Naive thymus-derived CD4-positive, alpha-beta T cell (primary cell): ENCODE measurements at places on chromosomes 7 and 10. TPM values are rescaled to one million over a fixed set of nuclear protein-coding genes. Genes with fewer than 3 reads are reported as not detected.
A peak's percentile ranks its signal among the peaks of the same experiment; 100 is the strongest.

- no peak for DNase-seq
Measured at GRCh38 chr10:66805612-66806011, 120.2 kb upstream of the LRRTM3 start.

DNA sequence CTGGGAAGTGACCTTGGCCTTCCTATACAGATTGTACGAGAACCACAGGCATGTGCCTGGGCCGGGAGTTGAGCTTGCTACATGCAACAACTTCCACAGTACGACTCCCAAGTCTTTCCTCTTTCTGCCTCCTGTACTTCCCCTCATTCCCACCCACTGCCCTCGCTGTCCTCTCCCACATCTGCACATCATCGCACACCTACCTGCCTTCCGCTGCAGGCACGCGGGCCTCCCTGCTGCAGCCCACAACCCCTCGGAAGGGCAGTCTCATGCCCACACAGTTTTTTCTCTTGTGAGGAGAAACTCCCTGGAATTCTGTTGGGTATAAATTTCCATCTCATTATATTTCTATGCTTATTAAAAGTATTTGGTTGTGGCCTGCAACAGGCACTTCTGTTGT is 117.2 kb downstream of the ACTR3B start:
- DNase-seq: no peak

DNA sequence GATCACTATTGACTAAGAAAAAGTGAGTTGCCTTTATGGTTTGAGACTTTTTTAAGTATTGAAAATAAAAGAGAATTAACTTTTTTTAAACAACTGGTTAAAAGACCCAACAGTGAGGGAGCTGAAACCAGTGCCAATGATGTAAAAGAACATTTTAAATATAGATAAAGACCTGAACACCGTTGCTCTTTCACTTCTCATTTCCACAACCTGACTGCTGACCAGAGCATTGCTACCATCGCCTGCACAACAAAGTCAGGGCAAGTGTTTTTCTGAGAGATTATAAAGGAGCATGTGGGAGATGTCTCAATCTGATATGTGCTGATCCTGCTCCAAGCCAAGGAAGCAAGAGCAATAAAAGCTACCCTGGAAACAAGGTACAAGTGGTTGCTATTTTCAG is 34.7 kb downstream of the IMMP2L start:
- no peak for DNase-seq

GRCh38 chr7:55871932-55872485 is 9.5 kb upstream of the SEPTIN14 start:
- no peak for DNase-seq

DNA sequence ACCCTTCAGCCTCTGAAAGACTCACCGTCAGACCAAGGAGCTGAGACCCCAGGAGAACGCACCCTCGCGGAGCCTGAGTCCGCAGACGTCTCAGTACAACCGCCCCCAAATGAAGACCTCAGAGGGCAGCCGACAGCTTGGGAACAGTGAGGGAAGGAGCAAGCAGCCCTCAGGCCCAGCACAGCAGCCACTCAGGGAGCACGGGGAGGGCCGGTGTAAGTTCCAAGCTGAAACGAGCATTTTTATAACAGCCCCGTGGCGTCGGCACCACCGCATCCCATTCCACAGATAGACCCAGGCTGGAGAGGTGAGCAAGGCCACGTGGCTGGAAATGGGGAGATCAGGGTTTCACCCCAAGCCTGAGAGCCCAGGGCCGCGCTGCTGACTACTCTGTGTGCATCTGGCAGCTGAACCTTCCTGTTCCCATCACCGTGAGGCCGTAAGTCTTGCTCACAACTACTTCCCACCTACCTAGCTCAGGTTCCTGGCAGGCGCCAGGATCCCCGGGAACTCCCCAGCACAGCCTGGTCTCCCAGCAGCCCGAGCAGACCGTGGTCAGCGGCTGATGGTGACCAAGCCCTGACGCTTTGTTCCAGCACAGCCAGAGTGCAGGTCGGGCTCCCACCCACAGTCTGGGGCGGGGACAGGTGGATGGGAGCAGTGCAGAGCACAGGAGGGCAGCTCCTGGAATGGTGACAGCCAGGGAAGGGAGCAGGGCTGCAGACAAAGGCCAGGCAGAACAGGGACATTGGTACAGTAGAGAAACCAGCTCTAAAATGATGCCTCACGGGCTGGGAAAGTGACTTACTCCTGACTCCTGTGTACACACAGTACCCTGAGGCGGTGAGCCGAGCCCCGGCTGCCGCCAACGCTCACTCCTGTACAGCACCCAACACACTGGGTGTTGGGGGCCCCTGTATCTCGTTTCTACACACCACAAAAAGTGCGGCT is 6.1 kb upstream of the NOM1 start:
- no peak for DNase-seq

DNA sequence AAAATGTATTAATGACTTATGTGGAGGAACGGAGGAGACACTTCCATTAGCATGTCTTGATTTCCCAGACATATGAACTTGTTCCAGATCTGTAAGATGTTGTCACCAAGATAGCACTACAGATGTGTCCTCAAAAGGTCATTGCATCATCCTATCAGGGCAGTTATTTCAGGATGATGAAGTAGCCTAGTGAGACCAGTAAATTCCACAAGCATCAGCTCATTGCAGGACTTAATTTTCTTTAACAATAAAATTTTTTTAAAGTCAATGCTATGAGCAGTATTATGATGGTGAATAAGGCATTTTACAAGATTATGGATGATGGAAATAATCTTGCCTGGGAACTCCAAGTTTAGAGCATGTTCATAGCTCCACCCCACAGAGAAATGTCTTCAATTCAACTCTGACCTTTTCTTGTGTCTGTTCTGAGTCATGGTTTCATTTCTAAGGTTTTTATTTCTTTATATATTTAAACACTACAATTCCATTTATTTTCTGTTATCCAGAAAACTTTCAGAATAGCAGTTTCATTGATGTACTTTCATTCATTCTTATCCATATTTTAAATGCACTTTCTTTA is 1203.3 kb upstream of the CELF2 start:
- no peak for DNase-seq

DNA sequence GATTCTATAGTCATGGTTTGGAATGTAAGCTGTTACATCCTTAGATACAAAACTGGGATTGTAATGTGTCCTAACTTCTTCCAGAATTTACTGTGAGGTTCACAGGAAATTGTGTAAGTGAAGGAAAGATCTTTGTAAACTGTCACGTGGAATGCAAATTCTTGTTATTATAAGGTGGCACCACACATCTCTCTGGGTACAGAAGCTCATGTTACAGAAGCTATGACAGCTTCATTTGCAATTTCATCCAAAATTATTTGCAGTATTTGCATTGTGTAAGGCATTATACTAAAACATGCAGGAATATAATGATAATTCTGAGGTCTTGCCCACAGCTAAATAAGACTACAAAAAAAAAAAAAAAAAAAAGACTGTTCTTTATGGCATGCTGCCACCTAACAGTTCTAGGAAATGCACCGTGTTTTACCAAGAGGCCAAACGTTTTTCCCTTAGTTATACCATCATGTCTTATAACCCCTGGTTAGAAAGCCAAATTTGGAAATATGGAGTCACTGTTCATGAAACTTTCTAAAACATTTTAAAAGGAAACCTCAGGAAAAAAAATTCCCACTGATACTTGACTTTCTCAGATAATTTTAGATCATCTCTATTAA is 17.6 kb downstream of the MINDY3 start:
- DNase-seq: no peak

GRCh38 chr7:121755818-121756552 is 117.0 kb upstream of the PTPRZ1 start:
- DNase-seq: no peak

- DNase-seq: no peak
Measured at GRCh38 chr7:134175334-134176036, 48.3 kb downstream of the LRGUK start.

GRCh38 chr7:55050281-55050680 is 31.5 kb downstream of the EGFR start:
- no peak for DNase-seq

DNA sequence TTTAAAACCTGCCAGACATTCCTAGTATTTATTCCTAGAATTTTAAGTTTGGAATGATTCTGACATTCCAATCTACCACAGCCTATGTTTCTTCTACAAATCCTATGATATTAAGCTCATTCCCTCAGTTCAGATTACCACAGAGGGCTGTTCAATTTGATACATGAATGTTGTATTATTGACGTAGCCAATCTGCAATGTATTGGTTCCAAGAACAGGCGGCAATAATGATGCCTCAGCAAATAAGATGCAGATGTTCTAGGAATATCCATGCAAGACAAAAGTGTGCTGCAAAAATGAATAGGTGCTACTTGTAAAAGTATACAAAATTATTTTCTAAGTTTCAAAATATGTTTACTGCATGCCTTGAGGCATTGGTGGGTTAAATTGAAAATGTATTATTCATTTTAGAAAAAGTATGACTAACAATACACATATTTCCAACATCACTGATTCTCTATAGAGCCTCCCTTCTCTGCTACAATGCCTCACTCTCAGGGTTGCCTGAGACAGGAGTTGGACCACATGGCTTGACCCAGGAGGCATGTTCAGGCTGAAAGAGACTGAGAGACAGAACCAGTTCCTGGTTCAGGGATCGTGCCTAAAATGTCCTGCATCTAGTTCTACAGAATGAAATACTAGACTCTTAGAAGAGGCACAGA is 94.1 kb upstream of the CREB5 start:
- no peak for DNase-seq

DNA sequence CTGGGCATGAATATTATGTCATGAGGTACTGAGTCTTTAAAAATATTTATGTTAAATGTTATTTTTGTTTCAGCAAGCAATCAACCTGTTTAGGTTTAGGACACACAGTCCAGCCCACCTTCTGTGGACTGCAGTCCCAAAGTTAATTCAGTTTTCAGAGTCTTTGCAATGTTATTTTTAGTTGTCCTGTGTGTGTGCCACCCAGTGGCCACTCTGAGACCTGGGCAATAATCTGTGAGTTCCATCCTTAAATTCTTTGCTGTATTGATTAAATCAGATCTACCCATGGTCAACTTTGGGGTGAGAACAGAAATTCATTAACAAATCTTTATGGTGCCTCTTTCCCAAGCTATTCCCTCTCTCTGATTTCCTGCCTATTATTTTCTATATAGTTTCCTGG is 415.1 kb downstream of the CCSER2 start:
- DNase-seq: no peak

DNA sequence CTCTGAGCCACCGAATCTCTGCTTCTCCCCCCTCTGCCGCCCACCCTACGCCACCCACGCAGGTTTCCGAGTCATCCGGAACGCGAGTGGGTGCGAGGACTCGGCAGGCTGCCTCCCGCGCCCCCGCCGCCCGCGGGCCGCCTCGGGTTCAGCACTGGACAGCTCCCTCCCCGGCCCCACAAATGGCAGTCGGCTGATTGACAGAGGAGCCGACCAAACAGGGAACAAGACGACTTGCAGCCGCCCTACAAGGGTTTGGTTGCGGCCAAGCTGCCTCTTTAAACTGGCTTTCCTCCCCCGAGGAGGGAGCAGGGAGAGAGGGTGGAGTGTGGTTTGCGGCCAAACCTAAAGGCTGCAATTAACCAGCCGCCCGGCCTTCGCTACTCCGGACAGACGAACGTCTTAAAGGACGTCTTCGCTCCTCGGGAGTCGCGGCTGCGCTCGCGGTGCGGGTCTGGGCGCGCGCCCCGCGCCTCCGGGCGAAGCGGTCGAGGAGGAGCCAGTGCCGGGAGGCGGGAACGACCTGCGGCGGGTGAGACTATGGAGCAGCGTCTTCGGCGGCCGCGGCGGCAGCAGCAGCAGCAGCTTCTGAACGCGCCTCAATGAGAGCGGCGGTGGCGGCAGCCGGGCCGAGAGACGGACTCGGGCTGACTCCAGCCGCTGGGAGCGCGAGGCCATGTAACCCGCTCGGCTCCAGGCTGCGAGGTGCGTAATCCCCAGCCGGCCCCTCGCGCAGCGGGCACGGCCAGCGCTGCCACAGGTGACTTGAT is at the start of gene GPR158:
TSS of gene GPR158 (plus strand) at position 541 of the 770 bp plus-strand sequence. CDS start 420 bp downstream, outside the sequence.
- DNase-seq: peak; percentile 43

DNA sequence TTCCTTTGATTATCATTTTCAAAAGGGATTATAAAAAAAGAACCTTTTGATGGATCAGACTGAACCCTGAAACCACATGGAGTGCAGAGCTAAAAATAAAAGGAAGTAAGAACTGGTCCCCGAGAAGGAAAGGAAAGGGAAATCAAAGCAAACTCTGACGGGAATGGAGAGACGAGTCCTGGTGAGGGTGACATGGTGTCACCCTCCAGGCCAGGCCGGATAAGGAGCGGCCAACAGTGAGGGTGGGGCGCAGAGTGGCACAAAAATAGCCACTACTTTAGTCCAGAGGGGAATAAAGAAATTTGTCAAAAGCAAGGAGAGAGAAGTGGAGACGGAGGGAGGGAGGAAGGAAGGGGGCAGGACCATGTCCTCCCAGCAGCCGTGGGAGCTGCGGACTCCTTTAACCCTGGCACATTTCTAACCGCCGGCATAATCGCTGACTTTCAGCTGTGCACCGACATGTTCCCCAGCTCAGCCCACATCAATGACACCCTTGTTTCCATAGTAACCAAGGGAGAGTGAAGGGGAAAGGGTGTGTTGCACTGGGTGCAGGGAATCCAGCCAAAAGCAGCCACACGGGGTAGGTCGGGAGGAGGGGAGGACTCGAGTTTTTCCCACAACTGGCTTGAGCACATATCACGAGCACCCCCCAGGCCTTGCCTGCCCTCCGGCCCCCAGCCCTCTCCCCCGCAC is 29.7 kb downstream of the TRIM8 start:
- peak; percentile 91 for DNase-seq

DNA sequence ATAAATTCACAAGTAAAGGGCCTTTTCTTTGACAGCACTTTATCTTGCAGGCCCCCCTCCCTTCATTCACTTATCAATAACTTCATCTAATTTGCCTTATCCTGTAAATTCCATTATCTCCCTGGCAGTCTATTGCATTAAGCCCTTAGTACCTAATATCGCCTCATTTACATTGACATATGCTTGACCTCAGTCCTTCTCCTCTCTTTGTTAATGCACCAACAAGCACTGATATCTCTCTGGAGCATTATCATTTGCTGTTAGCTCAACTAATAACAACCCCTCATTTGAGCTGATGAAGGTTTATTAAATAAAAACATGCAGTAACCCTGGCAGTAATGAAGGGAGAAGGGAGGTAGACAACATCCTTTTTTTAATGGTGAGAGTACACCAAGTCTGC is 46.8 kb downstream of the EXOC4 start:
- no peak for DNase-seq

GRCh38 chr7:39734633-39735004 is 111.2 kb downstream of the RALA start:
- DNase-seq: no peak

- DNase-seq: no peak
Measured at GRCh38 chr7:130377178-130377577, 3.1 kb upstream of the CPA1 start.

- DNase-seq: no peak
Measured at GRCh38 chr7:28136885-28137284, 43.7 kb downstream of the JAZF1 start.

Gene LIPM
- total RNA-seq: not detected

Gene SPOCK2
- total RNA-seq: 312 TPM

Gene NPSR1
- total RNA-seq: not detected

Gene RPEL1
- not detected in 2 replicates for total RNA-seq

Gene AGAP9
- 17.1 TPM for total RNA-seq

Gene DGKB
- total RNA-seq: not detected

Gene COL1A2
- total RNA-seq: 4.7 and 5.7 TPM in 2 replicates

Gene MKI67
- 1.6 TPM for total RNA-seq

Gene JCAD
- not detected for total RNA-seq

Gene POP7
- total RNA-seq: 11.2 TPM
